ENCODE measurements at places on chromosomes 4 and X.

DNA sequence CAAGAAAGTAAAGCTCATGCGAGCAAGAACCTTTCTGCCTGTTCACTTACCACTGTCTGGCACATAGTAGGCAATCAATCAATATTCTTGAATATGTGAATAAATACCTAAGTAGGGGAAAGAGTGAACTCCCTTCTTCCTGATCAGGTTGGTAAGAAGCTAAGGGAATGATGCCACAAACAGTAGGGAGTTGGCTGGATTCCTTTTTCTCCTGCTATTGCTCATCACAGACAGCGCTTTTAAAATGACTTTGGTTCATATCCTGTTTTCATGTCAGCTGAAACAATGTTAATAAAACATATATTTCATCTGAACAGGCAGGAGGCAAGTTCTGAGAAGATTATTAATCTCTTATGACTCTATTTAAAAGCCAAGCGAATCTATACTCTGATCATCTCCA is 99.2 kb downstream of the NSUN7 start:
- no peak for DNase-seq

DNA sequence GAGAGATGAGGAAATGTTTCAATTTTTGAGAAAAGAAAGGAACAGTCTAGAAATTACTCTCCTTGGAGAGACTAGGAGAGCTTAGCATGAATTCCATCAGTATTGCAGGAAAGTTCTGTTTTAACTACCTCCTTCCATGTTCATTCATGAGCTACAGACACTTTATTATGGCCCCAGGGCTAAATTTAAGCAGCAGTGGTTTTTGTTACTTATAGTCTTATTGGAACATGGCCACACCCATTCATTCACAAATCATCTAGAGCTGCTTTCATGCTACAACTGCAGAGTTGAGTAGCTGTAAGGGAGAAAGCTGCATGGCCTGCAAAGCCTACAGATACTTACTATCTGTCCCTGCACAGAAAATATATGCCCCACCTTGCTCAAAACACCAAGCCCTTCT is 81.7 kb downstream of the SHISA3 start:
- no peak for DNase-seq

- no peak for DNase-seq
Measured at GRCh38 chrX:72165551-72165950, 16.0 kb upstream of the PIN4 start.

GRCh38 chrX:2427147-2427546 is 73.6 kb downstream of the DHRSX start:
- DNase-seq, result no peak

- no peak for DNase-seq
Measured at GRCh38 chr4:136706942-136707341, 825.4 kb downstream of the PCDH18 start.

DNA sequence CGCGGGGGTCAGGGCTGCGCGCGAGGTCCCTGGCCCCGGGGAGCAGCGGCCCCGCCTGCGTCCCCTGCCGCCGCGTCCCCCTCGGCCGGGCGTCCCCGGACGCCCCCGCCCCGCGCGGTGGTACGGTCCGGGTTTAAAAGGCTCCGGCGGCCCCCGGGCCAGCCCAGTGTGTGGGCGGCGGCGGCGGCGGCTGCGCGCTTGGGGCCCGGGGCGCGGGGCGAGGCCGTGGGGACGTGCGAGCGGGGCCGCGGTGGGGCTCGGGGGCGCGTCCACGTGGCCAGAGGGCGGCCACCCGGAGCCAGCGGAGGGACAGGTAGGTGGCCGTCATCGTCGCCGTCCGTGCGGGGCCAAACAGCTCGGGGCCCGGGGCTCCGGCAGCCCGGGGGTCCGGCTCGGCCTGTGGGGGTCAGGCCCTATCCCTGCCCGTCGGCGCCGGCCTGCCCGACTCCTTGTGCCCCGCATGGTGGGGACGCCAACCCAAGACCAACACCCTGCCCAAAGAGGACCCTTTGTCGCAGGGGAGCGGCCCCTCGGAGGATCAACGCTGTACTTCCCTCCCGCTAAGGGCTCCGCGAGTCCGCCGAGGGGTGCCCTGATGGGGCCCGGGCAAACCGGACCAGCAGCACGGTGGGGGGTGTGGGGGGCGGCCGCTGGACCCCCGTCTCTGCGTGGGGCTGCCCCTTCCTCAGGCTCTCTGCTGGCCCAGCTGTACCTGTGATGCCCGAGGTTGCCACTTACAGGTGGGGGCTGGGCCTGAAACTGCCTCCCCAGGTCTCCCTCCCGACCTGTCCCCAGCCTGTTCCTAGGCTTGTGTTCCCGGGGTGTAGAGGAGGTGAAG is at the start of gene PLXNA3:
Gene PLXNA3, plus strand, starts transcription at position 166 of the 838 bp plus-strand sequence. CDS start 1,903 bp downstream, outside the sequence.
- DNase-seq, result peak; percentile 47

DNA sequence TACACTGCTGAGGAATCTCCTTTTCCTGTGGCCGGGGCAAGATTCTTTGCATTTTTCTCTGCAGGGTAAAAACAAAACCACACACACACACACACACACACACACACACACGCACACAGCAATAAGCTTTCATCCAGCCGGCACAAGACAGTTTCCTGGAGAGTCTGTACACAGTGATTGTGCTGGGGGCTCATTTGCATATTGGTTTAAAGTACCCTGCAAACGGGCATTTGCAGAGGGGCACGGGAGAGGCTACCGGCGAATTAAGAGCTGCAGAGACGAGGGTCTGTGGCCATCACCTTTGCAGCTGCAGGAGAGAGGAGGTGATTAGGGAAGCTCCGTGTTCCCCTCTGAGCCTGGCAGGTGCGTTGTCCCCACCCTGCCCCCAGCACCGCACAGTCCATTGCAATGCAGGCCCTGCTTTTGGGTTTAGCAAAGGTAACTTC is 219.9 kb downstream of the SHOX start:
- DNase-seq, result no peak

DNA sequence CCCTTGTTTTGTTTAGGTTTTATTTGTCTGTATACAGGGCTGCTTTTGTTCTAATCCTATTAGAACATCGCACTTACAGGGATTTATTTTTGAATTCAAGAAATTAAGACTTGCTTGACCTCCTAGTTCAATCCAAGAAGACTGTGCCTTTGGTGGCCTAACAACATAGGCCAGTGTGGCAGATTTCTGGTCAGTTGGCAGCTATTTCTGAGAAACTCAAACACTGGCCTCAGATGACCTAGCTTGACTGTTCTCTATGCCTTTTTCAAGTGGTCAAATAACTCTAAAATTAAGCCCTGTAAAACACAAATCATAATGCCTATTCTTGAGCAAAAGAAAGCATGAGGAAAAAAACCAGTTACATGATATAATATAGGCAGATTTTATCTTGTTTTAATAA is 89.3 kb upstream of the GPR34 start:
- DNase-seq, result no peak

GRCh38 chr4:23033796-23034195 is 341.1 kb downstream of the GBA3 start:
- DNase-seq, result no peak

DNA sequence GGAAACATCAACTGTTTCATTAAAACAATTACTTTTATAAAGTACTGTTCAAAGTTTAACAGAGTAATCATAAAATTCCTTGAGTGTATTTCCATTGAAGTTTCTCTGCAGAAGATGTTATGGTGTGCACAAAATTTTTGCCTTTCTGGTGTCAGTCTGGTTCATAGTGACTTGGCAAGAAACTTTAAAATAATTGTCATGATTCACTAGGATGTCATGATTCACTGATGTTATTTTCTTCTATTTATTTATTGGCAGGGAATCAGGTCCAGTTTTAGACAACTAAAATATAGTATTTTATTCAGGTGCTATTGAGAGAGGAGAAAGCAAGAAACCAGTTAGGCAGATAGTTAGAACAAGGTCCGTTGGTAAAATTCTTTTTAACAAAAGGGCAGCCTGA is 3.8 kb downstream of the UGT2A1 start:
- no peak for DNase-seq

- peak; percentile 2 for DNase-seq
Measured at GRCh38 chr4:158259955-158260575, 49.8 kb downstream of the TMEM144 start.

DNA sequence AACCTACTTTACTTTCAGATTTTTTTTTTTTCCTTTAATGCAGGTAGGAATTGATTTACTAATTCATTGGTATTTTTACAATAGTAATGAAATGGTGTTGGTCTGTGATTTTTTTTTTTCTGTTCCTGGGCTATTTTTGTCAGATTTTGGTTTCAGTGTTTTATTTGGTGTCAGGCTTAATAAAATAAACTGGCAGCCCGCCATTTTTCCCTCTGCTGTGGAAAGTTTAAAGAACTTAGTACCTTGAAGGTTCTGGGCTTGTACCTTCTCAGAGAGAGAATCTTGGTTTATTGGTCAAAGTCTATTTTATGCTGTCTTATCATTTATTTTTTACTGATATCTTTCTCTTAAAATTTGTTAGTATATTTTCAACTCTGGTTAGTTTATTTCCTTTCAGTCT is 64.0 kb upstream of the RHOH start:
- DNase-seq, result no peak

- no peak for DNase-seq
Measured at GRCh38 chrX:9482837-9483236, 18.0 kb downstream of the TBL1X start.

DNA sequence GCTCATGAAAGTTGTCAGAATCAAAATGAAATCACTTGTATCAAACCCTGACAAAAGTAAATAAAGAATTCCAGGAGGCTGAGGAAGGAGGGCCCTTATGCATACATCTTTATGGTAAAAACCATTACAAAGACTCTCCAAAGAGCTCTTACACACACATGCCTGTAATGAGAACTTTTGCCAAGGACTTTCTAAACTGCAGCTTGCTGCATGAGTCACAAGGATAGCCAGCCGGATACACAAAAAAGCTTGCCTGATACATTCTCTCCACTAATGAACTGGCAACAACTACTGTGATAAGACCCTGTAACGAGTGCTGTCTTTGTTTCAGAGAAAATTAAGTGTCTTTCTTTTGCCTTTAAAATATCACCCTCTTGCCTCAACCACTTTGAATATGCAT is 618.1 kb downstream of the PPP4R3C start:
- no peak for DNase-seq

GRCh38 chr4:121155893-121156292 is 8.2 kb downstream of the TNIP3 start:
- DNase-seq, result peak; percentile 2

GRCh38 chrX:142244568-142244967 is 39.5 kb upstream of the MAGEC2 start:
- no peak for DNase-seq

DNA sequence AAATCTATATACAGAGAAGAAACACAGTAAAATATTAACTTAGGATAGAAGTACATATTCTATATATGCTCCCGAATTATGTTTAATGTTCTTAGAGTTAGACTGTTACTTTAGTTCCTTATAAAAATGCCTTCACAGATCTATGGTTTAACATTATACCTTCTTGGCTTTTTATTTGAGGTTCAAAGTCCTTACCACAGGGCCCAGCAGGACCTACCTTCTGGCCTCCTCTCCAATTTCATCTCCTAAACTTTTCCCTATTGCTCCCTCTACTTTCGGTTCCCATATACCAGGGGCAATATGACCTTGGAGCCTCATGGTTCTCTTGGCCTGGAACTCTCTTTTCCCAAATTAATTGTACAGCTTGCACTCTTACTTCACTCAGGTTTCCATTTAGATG is 11.8 kb downstream of the ANKRD37 start:
- no peak for DNase-seq

- no peak for DNase-seq
Measured at GRCh38 chr4:1462009-1462767, 55.9 kb upstream of the NKX1-1 start.

GRCh38 chrX:15856222-15856587 is 1.6 kb upstream of the AP1S2 start:
- no peak for DNase-seq

GRCh38 chr4:32163125-32163524 is 1443.0 kb downstream of the PCDH7 start:
- no peak for DNase-seq

GRCh38 chr4:102789317-102789717 is 28.5 kb upstream of the MANBA start:
- DNase-seq, result no peak

- no peak for DNase-seq
Measured at GRCh38 chrX:17736478-17736855, 826 bp upstream of the SCML1 start.

DNA sequence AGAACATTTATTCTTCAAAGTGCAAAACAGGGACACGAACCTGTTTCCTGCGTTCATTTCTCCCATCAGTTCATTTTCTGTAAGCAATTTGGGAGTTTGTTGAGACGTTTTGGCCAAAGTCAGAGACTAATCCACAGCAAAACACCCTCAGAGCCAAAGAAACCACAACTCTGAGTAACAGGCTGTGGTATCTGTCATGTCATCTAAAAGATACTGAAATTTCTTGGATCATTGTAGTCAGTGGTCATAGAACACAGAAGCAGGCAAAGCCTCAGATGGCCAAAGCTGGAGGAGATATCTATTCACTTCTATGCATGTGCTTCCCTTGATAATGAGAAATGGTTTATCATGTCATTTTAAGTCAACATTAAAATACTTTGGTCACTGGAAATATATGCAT is 485.6 kb upstream of the GALNT7 start:
- no peak for DNase-seq

DNA sequence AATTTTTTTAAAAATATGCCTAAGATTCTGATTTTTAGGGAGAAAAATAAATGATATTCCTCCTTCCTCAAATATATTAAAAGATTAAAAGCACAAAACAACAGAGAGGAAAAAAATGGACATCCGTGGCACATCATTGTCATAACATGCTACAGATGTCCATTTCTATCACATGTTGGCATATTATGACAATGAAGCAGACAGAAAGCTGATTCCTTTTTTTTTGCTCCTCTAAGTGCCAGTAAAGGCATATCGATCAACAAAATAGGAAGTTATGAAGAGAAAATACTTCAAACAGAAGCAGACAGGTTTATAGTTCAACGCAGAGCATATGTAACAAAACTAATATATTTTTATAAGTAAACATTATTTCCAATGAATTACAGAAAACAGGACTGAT is 11.2 kb downstream of the KLHL8 start:
- no peak for DNase-seq

- no peak for DNase-seq
Measured at GRCh38 chr4:13455411-13455810, 28.7 kb downstream of the RAB28 start.

GRCh38 chrX:23765449-23765848 is 17.5 kb upstream of the SAT1 start:
- DNase-seq, result no peak

GRCh38 chrX:38839277-38839676 is 38.0 kb downstream of the MID1IP1 start:
- no peak for DNase-seq

GRCh38 chrX:139192386-139192961 is 338.1 kb upstream of the F9 start:
- DNase-seq, result no peak

DNA sequence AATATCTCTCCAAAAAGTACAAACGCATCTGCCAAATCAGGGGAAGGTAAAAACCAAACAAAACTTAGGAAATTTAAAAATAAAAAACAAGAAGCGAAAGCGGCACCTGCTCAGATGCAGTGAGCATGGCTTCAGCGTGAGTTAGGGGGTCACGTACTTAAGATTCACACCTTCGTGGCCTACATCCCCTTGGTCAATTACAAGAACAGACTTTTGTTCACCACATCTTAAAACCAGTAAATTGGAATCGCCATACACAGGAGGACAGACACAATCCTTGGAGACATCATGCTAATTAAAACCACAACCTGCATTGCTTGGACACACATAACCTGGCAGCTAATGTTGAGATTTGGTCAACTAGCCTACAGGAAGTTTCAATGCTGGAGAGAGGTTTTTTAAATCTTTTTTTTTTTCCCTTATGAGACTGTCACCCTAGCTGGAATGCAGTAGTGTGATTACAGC is 12.5 kb upstream of the SEL1L3 start:
- DNase-seq, result no peak
